ENCODE measurements at places on chromosomes 2 and 18. TPM values are rescaled to one million over a fixed set of nuclear protein-coding genes. Genes with fewer than 3 reads are reported as not detected.

DNA sequence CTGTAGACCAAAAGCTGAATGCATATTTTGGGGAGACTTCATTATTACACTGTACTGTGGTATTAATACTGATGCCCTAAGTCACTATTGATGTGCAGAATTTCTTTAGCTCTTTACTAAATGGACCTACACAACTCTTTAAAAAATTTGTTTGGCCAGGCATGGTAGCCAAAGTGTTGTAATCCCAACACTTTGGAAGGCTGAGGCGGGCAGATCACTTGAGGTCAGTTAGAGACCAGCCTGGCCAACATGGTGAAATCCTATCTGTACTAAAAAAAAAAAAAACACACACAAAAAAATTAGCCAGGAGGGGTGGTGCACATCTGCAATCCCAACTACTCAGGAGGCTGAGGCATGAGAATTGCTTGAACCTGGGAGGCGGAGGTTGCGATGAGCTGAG lies 6.4 kb downstream of the TMEM182 start:
- H3K4me3 ChIP-seq, result no peak overlapping the region
- H3K36me3 ChIP-seq, result no peaks in the 10 kb centered on the region
- H3K4me1 ChIP-seq, result peaks cover 7% of the 10 kb centered on the region
- H3K27ac ChIP-seq, result no peak overlapping the region
- DNase-seq, result no peak

DNA sequence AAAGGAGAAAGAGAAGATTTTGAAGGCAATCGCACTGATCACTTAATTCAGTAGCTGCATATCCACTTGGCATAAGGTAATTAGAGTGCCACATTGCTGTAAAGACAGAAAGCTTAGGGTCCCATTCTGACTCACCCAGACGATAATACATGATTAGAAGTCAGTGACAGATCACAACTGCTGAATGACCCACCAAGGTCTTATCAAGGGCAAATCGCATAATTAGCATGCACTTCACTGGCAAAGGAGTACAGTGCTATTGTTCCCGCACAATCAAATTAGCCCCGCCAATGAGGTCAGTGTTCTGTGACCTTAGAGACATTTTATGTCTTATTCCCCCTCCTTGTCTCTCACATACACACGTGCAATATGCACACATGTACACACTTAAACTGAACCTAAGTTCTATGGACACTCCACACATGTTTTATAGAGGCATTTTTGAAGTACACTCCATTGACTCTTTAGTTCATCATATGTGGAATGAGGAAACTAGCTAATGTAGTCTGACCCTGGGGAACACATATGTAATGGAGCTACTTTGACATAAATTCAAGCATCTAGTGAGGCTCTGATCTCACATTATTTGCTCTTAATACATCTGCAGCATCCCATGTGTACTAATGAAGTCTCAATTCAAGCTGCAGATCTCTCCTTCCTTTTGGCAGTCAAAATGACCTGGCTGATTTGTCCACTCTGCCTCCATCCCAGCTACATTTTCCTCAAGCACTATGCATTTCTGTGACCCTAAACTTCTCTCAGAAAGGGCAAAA lies 673.8 kb upstream of the FANCL start:
- H3K27ac ChIP-seq, result no peak overlapping the region
- no peak overlapping the region for H3K4me3 ChIP-seq
- no peaks in the 10 kb centered on the region for H3K27me3 ChIP-seq
- no peaks in the 10 kb centered on the region for H3K4me1 ChIP-seq

DNA sequence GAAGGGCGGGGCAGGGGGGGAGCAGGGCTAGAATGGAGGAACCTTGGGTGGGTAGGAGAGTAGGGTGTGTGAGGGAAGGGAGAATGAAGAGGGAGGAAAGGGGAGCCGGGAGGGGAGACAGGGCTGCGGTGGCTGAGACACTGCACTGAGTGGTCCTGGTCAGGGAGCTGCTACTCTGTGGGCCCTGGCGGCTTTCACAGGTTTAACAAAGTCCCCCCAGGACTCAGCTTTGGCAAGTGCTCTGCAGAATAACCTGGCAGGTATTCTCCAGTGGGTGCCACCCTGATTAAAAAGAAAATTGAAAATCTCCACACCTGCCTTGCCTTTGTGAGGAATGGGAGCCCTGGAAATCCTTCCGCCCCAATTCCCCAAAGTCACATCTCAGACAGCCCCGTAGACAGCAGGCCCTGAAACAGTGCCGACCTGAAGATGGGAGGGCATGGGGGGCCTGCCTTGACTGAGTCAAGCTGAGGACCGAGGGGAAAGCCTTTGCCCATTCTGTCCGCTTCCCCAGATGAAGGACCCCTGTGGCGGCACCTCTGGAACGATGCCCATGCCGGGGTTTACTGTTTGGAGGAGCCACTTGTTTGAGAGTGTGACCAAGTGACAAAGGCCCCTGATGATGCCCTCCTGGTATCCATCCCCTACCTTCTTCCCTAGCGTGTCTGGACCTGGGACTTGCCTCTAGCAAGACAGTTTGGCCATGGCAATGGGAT lies 43.6 kb upstream of the OTOS start:
- H3K27me3 ChIP-seq, result no peaks in the 10 kb centered on the region
- no peak for DNase-seq
- no peaks in the 10 kb centered on the region for H3K36me3 ChIP-seq
- no peak overlapping the region for H3K27ac ChIP-seq
- H3K4me3 ChIP-seq, result no peak overlapping the region

- H3K4me3 ChIP-seq, result no peak overlapping the region
- no peaks in the 10 kb centered on the region for H3K27me3 ChIP-seq
- H3K27ac ChIP-seq, result no peak overlapping the region
- no peaks in the 10 kb centered on the region for H3K36me3 ChIP-seq
- no peaks in the 10 kb centered on the region for H3K4me1 ChIP-seq
These were observed 261.5 kb downstream of the MYCN start for GRCh38 chr2:16201848-16202247.

- no peak for DNase-seq
- no peak overlapping the region for H3K4me3 ChIP-seq
- H3K27ac ChIP-seq, result no peak overlapping the region
- H3K27me3 ChIP-seq, result no peaks in the 10 kb centered on the region
- no peaks in the 10 kb centered on the region for H3K36me3 ChIP-seq
- H3K4me1 ChIP-seq, result no peaks in the 10 kb centered on the region
These were observed 36.0 kb upstream of the HDAC4 start for GRCh38 chr2:239436669-239437335.

DNA sequence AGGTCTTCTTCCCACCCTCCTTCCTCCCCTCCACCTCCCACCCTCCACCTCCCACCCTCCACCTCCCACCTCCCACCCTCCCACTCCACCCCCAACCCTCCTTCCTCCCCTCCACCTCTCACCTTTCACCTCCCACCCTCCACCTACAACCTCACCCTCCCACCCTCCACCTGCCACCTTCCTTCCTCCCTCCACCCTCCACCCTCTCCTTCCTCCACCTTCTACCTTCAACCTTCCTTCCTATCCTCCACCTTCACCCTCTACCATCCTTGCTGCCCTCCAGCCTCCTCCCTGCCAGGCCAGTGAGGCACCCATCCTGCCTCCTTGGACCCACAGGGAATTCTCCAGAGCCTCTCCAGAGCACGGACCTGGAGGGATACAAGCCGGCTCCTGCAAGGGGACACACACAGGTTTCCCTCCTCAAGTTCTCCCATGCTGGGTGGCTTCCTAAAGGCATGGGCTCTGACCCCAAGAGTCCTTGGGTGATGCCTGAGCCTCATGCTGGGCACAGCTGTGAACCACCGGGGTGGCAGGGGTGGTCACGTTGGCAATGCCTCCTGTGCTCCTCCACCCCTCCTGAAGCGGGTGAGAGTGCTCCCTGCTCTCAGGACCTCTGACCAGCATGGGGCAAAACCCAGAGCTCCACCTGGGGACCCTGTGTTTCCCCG lies 293.0 kb downstream of the NDUFA10 start:
- H3K36me3 ChIP-seq, result no peaks in the 10 kb centered on the region
- H3K4me1 ChIP-seq, result no peaks in the 10 kb centered on the region
- no peak for DNase-seq
- H3K4me3 ChIP-seq, result no peak overlapping the region
- H3K27me3 ChIP-seq, result no peaks in the 10 kb centered on the region

GRCh38 chr2:46077522-46078107 lies 219.6 kb upstream of the EPAS1 start:
- H3K27me3 ChIP-seq, result no peaks in the 10 kb centered on the region
- no peak for DNase-seq
- no peaks in the 10 kb centered on the region for H3K4me1 ChIP-seq
- no peak overlapping the region for H3K4me3 ChIP-seq
- no peaks in the 10 kb centered on the region for H3K36me3 ChIP-seq
- no peak overlapping the region for H3K27ac ChIP-seq

- H3K4me3 ChIP-seq, result no peak overlapping the region
- DNase-seq, result no peak
- H3K36me3 ChIP-seq, result no peaks in the 10 kb centered on the region
- no peaks in the 10 kb centered on the region for H3K4me1 ChIP-seq
- no peaks in the 10 kb centered on the region for H3K27me3 ChIP-seq
These were observed 91.8 kb downstream of the ARHGAP28 start for GRCh38 chr18:6821356-6821755.

- DNase-seq, result no peak
- no peaks in the 10 kb centered on the region for H3K27me3 ChIP-seq
- H3K27ac ChIP-seq, result no peak overlapping the region
- H3K4me1 ChIP-seq, result no peaks in the 10 kb centered on the region
These were observed 20.7 kb downstream of the RBM44 start for GRCh38 chr2:237819231-237819630.

- no peak for DNase-seq
- no peaks in the 10 kb centered on the region for H3K36me3 ChIP-seq
- H3K27me3 ChIP-seq, result no peaks in the 10 kb centered on the region
- H3K4me1 ChIP-seq, result no peaks in the 10 kb centered on the region
These were observed 134.0 kb downstream of the GALNT14 start for GRCh38 chr2:31004257-31004656.

DNA sequence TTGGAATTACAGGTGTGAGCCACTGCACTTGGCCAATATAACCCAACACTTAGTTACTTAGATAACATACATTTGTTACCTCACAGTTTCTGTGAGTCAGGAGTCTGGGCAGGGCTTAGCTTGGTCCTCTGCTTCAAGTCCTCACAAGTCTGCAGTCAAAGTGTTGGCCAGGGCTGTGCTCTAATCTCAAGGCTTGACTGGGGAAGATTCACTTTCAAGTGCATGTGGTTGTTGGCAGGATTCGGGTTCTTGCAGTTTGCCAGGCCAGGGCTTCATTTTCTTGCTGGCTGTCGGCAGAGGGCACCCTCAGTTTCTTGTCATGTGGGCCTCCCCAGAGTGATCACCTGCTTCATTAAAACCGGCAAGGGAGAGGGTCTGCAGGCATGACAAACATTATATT lies 103.7 kb downstream of the SLC4A3 start:
- no peak overlapping the region for H3K27ac ChIP-seq
- no peaks in the 10 kb centered on the region for H3K36me3 ChIP-seq
- no peak overlapping the region for H3K4me3 ChIP-seq
- H3K4me1 ChIP-seq, result no peaks in the 10 kb centered on the region

- H3K27me3 ChIP-seq, result no peaks in the 10 kb centered on the region
- no peaks in the 10 kb centered on the region for H3K4me1 ChIP-seq
- H3K4me3 ChIP-seq, result no peak overlapping the region
- no peak overlapping the region for H3K27ac ChIP-seq
- H3K36me3 ChIP-seq, result no peaks in the 10 kb centered on the region
These were observed 65.4 kb downstream of the CRACDL start for GRCh38 chr2:98870516-98871158.

GRCh38 chr2:53568469-53568868 lies 199.1 kb upstream of the CHAC2 start:
- no peaks in the 10 kb centered on the region for H3K27me3 ChIP-seq
- H3K4me3 ChIP-seq, result no peak overlapping the region
- H3K4me1 ChIP-seq, result no peaks in the 10 kb centered on the region
- no peaks in the 10 kb centered on the region for H3K36me3 ChIP-seq

DNA sequence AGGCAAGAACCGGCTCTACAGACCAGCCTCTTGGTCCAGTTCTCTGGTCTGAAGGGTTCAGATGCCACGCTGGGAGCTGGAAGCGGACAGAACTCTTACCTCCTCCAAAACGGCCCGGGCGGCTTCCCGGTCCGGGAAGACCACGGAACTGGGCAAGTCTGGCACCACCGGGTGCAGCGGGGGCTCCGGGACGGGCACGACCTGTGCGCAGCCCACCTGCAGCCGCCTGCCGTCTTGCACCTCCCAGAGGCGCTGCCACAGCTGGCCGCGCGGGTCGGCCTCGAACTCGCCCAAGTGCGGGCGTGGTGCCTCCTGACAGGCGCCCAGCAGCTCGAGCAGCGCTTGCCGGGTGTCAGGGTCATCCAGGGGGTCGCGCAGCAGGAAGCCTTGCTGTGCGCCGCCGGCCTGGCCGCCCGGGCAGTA lies 773 bp downstream of the CMPK2 start:
- H3K36me3 ChIP-seq, result peaks cover 9% of the 10 kb centered on the region
- peaks cover 20% of the 10 kb centered on the region for H3K4me1 ChIP-seq
- peak overlapping the region; percentile 89 for H3K4me3 ChIP-seq

- no peak overlapping the region for H3K27ac ChIP-seq
- H3K4me3 ChIP-seq, result no peak overlapping the region
- no peaks in the 10 kb centered on the region for H3K4me1 ChIP-seq
- no peak for DNase-seq
These were observed 90.4 kb upstream of the NOSTRIN start for GRCh38 chr2:168712053-168712452.

- no peaks in the 10 kb centered on the region for H3K27me3 ChIP-seq
These were observed 17.4 kb upstream of the SCG2 start for GRCh38 chr2:223619486-223620129.

DNA sequence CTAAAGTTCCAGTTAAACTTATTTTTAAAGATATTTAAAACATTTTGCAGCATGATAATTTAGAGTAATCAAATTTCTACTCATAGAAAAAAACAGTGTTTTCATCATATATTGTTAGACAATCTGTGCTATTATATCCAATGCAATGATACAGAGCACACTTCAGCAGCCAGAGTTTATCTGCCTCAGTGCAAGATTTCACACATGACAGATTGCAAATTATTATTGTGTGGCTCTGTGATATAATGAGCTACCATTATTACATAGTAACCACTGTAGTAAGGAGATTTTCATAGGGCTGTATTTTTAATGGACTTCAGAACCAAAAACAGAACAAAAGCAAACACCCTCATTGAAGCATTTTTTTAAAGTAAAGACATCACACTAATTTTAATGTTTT lies 762.4 kb downstream of the DSC3 start:
- H3K36me3 ChIP-seq, result no peaks in the 10 kb centered on the region
- H3K4me1 ChIP-seq, result no peaks in the 10 kb centered on the region
- no peaks in the 10 kb centered on the region for H3K27me3 ChIP-seq
- no peak overlapping the region for H3K27ac ChIP-seq
- DNase-seq, result no peak

The ST8SIA5 gene
- total RNA-seq, result under 0.01 TPM

The DSG4 gene
- not detected for total RNA-seq

The FEV gene
- not detected for total RNA-seq

The PCARE gene
- total RNA-seq, result not detected

The SFXN5 gene
- total RNA-seq, result 58.2 TPM

The EVX2 gene
- not detected for total RNA-seq

The TWIST2 gene
- total RNA-seq, result 0.17 TPM

The CABYR gene
- 0.19 TPM for total RNA-seq

The MAP3K19 gene
- total RNA-seq, result not detected

The TYW5 gene
- total RNA-seq, result 6.3 TPM

The SLC4A5 gene
- total RNA-seq, result 0.50 TPM

The SPDYA gene
- total RNA-seq, result 0.67 TPM

The ATP6V1C2 gene
- 0.08 TPM for total RNA-seq

The NCL gene
- total RNA-seq, result 83.1 TPM

The CNGA3 gene
- total RNA-seq, result not detected

The AUP1 gene
- total RNA-seq, result 62.6 TPM

The ESCO1 gene
- total RNA-seq, result 9.6 TPM

The COL4A4 gene
- total RNA-seq, result 0.14 TPM
